ENCODE measurements at places on chromosomes 11 and 22. TPM values are rescaled to one million over a fixed set of nuclear protein-coding genes. Genes with fewer than 3 reads are reported as not detected.

DNA sequence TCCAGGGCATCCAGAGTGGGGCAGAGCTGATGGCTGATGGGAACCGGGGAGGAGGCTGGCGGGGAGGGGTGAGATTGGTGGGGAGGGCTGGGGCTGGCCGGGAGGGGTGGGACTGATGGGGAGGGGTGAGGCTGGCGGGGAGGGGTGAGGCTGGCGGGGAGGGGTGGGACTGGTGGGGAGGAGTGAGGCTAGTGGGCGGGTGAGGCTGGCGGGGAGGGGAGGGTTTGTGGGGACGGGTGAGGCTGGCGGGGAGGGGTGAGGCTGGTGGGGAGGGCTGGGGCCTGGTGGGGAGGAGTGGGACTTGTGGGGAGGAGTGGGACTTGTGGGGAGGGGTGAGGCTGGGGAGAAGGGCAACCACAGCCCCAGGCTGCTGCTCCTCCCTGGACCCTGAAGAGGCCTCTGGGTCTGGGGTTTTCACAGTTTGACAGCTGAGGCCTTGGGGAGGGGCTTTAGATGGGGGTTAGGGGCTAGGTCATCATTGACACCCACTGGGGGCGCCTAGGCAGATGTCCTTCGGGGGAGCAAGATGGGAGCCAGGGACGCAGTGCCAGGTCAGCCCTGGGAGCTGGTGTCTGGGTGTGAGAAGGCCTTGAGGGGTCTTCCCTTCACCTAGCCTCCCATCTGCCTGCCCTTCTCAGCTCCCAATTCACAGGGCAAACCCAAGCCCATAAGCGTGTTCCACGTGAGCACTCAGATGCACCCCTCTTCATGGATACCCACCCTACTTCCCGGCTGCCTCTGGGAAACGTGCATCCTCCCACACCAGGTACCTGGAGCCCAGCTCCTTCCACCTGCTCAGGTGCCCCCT is 26.7 kb downstream of the PARVG start:
- H3K36me3 ChIP-seq: no peaks in the 10 kb centered on the region
- H3K27ac ChIP-seq: no peak overlapping the region
- no peaks in the 10 kb centered on the region for H3K4me1 ChIP-seq

- H3K4me3 ChIP-seq: no peak overlapping the region
Observed at GRCh38 chr11:134441706-134442105, 29.7 kb upstream of the B3GAT1 start.

DNA sequence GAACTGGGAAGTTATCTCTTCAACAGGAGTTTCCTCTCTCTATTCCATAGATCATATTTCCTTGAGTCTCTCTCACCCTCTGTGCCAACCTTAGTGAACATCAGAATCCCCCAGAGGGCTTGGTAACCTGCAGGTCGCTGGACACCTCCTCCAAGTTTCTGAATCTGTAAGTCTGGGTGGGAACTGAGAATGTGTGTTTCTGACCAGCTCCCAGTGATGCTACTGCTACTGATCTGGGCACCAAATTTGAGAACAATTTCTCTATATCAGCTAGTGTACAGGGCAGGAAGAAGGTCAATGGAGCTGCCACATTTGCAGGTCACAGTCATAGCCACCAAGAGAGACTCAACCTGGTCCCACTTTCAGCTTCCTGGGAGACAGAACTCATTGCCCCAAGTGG is 62.9 kb downstream of the RCN1 start:
- H3K4me3 ChIP-seq: no peak overlapping the region
- no peaks in the 10 kb centered on the region for H3K36me3 ChIP-seq
- H3K27ac ChIP-seq: no peak overlapping the region
- DNase-seq: no peak

The OR5B3 gene
- total RNA-seq: not detected

The WNT11 gene
- 0.27 TPM for total RNA-seq

GRCh38 chr22:42025421-42025820 is 26.8 kb downstream of the WBP2NL start:
- H3K27me3 ChIP-seq: no peaks in the 10 kb centered on the region
- peaks cover 6% of the 10 kb centered on the region for H3K4me1 ChIP-seq
- H3K4me3 ChIP-seq: no peak overlapping the region
- H3K36me3 ChIP-seq: no peaks in the 10 kb centered on the region

- peaks cover 4% of the 10 kb centered on the region for H3K27me3 ChIP-seq
- no peaks in the 10 kb centered on the region for H3K36me3 ChIP-seq
- no peak overlapping the region for H3K27ac ChIP-seq
- DNase-seq: peak; percentile 48
- H3K4me3 ChIP-seq: peak overlapping the region; percentile 56
Observed at GRCh38 chr22:35539910-35540594, 579 bp upstream of the RASD2 start.

- no peak overlapping the region for H3K27ac ChIP-seq
- no peaks in the 10 kb centered on the region for H3K27me3 ChIP-seq
- no peak overlapping the region for H3K4me3 ChIP-seq
Observed at GRCh38 chr11:101727451-101727850, 143.6 kb upstream of the TRPC6 start.

- H3K4me1 ChIP-seq: no peaks in the 10 kb centered on the region
- H3K36me3 ChIP-seq: no peaks in the 10 kb centered on the region
- no peaks in the 10 kb centered on the region for H3K27me3 ChIP-seq
- DNase-seq: no peak
- no peak overlapping the region for H3K4me3 ChIP-seq
- H3K27ac ChIP-seq: no peak overlapping the region
Observed at GRCh38 chr11:35794333-35794732, 131.8 kb downstream of the TRIM44 start.

DNA sequence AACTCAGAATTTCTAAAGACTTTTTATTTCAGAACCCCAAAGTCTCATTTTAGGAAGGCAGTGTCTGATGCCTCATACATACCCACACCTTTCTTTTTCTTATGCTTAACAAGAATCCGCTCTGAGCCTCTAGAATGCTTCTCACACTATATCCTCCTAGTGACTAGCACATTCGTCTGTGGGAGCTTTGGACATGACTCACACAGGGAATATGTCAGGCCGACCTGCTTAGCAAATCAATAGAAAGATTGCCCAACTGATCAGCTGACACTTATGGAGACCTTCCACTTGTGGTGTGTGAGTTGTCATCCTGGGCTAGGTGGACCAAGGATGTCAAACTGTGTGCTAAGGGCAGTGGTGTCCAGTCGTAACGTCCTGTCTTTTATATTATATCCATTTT is 129.9 kb upstream of the TTC12 start:
- no peaks in the 10 kb centered on the region for H3K36me3 ChIP-seq
- no peak for DNase-seq
- no peak overlapping the region for H3K27ac ChIP-seq
- no peaks in the 10 kb centered on the region for H3K27me3 ChIP-seq
- no peak overlapping the region for H3K4me3 ChIP-seq

- peaks cover 31% of the 10 kb centered on the region for H3K4me1 ChIP-seq
- DNase-seq: no peak
- no peak overlapping the region for H3K4me3 ChIP-seq
- no peaks in the 10 kb centered on the region for H3K27me3 ChIP-seq
- no peak overlapping the region for H3K27ac ChIP-seq
Observed at GRCh38 chr11:134233729-134234179, 9.3 kb downstream of the VPS26B start.

- no peaks in the 10 kb centered on the region for H3K27me3 ChIP-seq
- no peaks in the 10 kb centered on the region for H3K36me3 ChIP-seq
- no peak overlapping the region for H3K27ac ChIP-seq
- no peak overlapping the region for H3K4me3 ChIP-seq
Observed at GRCh38 chr11:57085611-57086010, 96.1 kb upstream of the LRRC55 start.

DNA sequence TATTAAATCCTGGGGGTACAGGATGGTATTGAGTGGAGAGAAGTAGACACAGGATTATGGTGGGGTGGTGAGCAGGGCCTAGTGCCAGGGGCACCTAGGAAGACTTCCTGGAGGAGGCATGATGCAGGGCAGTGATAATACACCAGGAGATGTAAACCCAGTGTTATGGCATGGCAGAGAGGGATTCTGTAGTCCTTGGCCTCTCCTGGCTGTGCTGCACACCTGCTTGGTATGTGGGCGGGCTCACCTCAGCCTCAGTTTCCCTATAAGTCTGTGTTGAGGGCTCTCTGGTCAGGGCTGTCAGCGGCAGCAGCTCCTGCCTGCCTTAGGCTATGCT is 2.2 kb downstream of the PDXP start:
- peaks cover 26% of the 10 kb centered on the region for H3K4me1 ChIP-seq
- no peaks in the 10 kb centered on the region for H3K36me3 ChIP-seq
- no peak for DNase-seq

GRCh38 chr11:15965562-15966250 is 390.6 kb downstream of the SOX6 start:
- no peak overlapping the region for H3K4me3 ChIP-seq
- no peaks in the 10 kb centered on the region for H3K4me1 ChIP-seq
- H3K27ac ChIP-seq: no peak overlapping the region
- no peak for DNase-seq
- no peaks in the 10 kb centered on the region for H3K27me3 ChIP-seq

Measured in naive thymus-derived CD4-positive, alpha-beta T cell (primary cell).